COR-L47 (cell line): ENCODE measurements at places on chromosomes 3 and 15.

DNA sequence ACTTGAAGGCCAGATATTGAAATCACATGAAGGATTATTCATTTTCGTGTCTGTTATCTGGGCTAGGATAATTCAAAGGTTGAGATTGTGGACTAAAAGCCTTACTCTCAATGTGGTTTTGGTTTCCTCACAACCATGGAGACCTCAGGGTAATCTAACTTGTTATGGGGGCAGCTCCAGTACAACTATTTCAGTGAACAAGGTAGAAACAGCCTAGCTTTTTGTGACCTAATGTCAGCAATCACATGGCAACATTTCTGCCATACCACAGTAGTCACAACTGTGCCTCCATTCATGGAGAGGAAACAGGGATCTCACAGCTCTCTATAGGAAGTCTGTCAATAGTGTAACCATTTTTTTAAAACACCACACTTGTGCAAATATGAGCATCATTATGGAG is 62.4 kb upstream of the RARB start:
- DNase-seq: no peak

DNA sequence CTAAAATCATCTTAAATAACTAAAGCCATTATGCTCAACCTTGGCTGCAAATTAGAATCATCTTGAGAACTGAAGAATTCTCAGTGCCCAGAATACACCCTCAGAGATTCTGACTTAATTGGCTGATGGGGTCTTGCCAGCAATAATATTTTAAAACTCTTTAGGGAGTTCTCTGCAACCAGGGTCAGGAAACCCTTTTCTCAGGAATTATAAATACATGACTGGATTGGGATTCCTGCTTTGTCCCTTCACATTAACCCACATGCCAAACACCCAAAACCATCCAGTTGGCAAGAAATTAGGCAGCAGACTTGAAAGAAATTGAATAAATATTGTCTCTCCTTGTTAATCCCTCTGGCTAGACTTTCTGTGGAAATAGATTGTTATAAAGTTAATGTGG is 482.3 kb upstream of the NECTIN3 start:
- DNase-seq: no peak

DNA sequence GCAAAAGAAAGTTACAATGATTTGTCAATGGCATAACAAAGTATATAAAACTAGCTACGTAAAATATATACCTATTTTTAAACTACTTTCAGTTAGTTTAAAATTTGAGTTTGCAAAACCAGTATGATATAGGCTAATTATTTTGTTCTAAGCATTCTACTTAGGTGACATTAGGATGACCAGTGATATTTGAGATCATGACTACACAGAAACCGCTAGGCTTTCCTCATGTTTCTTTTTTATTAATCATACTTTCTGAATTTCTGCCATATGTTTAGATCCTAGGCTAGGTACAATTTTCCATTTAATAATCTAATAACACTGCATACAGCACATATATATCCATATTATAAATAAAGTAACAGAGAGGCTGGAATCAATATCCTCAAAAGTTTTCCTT is 52.4 kb upstream of the XRN1 start:
- DNase-seq: no peak

GRCh38 chr3:118400086-118400485 is 634.6 kb downstream of the IGSF11 start:
- no peak for DNase-seq

GRCh38 chr3:46884929-46885328 is 7.4 kb downstream of the PTH1R start:
- DNase-seq: no peak

DNA sequence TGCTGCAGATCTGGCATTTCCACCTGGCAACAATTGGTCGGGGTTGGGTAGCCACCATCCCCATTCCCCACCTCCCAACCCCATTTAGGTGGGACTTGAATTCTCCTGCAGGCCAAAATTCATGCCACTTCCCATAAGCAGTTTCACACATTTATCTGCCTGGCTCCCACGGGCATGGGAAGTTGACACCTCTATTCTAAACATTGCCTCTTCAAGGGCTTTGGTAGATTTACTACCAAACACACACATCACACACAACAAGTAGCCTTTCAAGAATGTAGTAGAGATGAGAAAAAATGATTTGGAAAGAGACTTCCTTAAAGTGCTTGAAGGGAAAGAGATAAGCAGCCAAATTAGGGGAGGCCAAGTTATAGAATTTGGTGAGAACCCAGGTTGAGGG is 30.9 kb downstream of the ZBTB38 start:
- no peak for DNase-seq

DNA sequence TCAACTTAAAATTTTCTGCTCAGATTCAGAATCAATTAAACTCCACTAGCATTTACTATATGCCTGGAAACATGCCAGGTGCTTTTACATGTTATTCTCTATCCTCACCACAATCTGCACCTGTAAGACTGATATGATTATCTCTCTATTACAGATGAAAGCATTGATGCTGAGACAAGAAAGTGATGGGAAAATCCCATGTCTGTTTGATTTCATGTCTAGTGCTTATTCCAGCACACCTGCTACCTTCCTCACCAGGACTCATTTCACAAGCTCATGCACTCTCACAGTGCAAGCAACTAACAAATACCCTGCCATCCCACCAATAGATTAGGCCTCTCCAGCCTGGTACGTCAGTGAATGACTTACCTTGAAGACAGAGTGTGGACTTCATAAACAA is 25.0 kb upstream of the BCL6 start:
- no peak for DNase-seq

DNA sequence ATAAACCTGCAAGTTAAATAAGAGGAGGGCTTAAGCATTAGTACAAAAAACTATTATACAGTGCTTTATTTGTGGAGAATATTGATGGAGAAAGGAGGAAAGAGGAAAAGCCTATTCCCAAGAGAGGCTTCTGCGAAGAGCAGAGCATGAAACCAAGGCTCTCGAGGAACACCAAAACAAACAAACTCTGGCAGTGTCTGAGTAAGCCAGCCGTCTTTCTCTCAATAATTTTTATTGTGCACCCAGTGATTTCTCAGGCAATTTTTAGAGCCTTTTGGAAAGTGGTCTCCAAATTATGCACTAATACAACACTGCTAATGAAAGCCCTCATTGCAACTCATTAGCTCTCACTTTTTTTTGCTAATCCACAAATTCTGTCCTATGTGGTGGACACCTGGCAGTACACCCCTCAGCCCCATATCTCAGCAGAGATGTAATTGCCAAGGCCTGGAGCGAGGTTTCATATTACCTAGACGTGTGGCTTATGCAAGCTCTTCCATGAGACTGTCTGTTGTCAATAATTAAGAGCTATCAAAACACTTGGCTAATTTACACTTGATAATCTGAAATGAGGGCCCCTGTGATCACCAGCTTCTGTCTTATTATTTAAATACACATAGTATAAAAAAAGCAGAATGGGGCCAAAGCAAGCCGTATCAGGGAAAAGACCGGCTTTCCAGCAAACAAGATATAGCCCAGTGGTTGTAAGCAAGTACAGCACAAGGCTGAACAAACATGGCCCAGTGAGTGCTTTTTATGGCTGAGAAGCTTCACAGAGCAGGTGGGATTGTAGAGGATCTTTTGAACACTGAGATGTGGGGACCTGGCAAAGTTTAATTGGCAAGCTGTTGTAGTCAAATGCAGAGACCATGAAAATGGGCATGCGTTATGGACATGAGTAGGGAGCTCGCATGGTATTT is 216.9 kb downstream of the ROBO2 start:
- peak; percentile 82 for DNase-seq

DNA sequence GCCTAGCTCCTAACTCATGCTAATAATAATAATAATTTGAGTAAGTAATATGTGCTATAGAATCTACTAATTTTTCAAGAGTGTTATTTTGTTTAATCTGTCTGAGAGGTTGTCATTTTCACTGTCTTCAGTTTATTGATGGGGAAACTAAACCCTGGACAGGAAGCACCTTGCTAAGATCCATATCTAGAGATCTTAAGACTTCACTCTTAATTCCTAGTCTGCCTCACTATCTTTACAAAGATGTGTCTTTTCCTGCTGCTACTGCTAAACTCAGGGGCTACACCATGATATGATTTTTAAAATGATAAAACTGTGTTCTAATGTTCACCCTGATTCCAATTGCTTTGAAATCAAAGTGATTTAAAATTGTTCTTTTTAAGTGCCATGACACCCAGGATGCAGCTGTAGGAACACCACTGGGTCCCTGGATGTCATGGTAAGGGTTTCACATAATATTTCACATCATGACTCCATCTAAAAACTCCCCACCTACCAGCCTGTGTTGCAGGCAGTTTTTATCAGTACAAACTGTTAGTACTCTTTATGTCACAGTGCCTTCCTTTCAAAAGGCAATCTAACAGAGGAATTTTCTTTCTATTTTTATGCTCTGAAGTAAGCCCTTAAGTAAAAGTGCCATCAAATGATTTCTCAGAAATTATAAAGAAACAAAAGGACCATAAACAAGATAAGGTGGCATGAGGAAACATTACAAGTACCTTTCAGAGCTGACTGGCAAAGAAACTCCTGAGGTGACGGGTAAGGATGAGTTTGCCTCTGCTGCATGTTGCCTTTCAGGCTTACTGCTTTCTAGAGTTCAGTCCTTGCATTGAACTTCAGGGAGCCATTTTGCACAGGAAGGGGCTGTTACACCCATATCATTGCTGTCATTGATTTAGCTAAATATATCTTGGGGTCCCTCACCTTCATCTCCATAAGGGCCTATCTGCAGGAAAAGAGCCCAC is 160.1 kb upstream of the SATB1 start:
- DNase-seq: no peak

DNA sequence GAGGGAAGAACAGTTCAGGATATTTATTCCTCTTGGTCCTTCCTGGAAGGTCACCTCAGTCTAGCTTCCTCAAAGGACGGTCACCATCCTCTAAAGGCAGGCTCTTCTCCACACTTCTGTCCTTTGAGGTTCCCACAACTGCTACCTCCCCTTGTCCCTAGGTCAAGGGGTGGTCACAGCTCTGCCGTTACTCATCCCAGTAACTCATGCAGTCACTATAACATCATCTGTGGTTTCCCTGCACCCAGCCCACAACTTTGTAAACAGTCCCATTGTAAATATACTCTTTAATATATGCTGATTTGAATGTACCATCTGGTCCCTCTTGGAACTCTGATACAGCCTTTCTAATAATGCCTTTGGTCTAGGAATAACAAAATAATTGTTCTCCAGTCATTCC is 887.4 kb downstream of the FHIT start:
- DNase-seq: no peak

GRCh38 chr3:53677413-53677812 is 168.8 kb downstream of the CHDH start:
- DNase-seq: no peak

DNA sequence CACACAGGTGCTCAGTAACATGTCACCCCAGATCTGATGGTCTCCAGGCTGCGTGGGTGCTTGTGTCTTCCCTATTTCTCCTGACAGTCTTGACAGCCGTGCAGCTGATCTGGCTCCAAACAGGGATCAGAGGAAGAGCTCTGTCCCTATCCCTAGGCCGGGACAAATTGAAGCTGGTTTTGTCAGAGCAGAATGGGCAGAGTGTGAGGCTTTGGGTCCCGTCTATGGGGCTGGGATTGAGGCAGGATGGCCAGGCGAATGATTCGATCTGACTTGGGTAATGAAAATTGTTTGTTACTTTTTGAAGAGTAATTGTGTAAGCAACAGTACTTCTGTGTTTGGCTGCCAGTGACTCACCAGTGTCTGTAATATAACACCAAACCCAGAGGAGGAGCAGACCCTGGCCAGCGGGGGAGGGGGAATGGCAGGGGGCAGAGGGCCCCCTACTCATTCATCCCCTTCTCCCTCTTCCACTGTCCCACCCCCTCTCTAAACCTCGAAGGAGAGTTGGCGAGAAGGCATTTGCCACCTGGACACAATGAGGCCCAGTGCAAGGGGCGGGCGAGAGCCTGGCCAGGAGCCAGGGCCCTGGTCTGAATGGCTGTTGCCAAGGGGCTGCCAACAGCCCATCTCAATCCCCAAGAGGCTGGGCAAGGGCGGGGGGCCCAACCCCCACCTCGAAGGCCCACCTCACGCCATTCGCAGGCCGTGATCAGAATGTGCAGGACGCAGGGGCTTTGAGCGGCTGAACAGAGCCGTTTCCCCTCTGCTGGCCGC is 4.9 kb upstream of the MAGEF1 start:
- DNase-seq: no peak

DNA sequence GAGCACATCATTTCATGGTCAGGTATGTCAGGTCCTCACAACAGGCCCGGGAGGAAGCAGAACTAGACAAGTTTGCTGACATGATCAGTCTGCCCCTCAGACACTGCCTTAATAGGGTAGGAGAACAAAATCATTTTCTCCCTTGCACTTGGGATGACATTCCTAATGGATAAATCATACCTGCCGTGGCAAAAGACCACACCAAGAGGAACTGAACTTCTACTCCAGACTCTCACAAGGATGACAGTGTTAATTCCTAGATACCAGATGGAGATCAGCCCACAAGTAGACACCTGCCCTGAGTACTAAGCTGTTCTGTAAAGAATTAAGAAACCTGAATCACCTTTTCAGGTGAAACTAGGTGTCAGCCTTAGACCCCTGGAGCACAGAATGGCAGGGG is 19.5 kb downstream of the SIAH2 start:
- no peak for DNase-seq

DNA sequence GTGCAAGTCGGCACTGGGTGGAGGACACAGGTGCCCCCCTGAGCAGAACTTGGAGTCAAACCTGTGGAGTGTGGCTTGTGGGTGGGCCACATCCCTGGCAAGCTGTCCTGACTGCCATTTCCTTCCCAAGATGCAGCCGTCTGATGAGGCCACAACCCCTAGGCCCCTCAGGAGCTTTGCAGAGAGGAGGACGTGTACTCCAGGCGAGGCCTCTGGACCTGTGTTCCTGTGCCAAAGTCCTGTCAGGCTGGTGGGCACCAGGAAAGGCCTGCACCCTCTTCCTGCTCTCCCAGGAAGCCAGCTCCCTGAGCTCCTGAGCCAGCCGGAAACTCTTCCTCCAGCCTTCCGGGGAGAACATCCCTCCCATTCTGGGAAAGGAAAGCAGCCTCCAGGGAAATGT is 48.5 kb downstream of the CMTM6 start:
- no peak for DNase-seq

DNA sequence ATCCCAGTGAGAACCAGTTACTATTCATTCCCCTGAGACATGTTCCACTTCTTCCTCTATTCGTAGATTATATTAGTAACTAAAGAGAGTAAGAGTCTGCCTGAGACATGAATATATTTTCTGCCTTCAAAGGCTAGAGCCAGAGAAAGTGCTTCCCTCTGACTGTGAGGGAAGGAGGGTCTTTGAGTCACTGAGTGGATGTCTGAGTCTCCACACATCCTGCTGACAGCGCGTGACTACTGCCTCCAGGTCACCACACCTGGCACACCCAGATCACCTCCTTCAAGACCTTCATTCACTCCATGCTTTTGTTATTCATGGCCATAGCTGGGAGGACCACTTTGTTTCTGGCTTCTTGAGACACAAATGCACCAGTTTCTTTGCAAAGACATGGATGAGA is 135.6 kb downstream of the SOX2 start:
- no peak for DNase-seq

GRCh38 chr3:172312001-172312400 is 136.3 kb downstream of the GHSR start:
- DNase-seq: no peak
